ENCODE measurements at places on chromosomes 7 and 10.

DNA sequence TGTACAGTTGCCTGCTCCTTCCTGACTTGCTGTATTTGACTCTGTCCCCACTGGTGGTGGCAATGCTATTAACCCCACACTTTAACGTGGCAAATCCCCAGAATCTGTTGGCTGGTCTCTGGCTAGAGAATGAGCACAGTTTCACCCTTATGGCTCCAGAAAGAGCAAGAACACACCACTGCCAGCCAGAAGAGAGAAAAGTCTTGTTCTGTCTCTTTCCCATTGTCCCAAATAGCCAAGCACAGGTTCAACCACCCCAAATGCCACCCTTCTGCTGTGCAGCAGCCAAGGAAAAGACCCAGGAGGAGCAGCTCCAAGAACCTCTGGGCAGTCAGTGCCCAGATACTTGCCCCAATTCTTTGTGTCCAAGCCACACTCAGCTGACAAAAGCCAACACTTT is 11.3 kb downstream of the SLC16A9 start:
- no peak for DNase-seq

GRCh38 chr7:146772601-146773000 is 656.0 kb downstream of the CNTNAP2 start:
- no peak for DNase-seq

DNA sequence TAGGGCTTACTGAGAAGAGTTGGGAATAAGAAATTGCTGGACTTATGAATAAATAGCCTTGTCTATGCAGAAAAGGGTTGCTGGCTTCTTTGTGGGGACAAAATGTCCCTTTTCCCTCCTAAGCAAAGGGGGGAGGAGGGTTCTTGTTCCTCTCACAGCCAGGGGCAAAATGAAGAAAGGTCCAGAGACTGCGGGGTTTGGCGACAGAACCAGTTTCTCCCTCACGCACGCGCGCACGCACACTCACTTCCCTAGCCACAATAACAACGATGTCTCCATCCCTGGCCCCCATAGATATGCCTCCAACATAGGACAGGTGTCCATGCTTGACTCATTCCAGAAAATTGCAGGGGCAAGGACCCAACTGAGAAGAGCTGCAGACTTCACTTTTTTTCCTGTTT is 3.3 kb downstream of the ZMIZ1 start:
- DNase-seq: no peak

DNA sequence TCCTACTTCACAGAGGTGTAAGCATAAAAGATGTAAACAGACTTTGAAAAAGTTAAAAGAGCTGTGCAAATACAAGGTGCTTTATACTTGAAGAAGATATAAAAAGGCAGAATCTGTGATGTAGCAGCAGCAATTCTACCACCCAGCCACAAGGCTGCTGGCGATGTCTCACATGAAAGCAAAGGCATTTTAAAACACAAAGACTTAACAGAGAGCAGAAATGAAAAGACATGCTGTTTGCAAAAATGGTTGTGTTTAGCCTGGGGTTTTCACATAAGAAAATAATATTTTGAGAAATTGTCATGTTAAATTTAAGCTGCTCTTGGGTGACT is 85.5 kb upstream of the ZNF800 start:
- no peak for DNase-seq

- no peak for DNase-seq
Measured at GRCh38 chr7:111329367-111330234, 232.7 kb downstream of the IMMP2L start.

DNA sequence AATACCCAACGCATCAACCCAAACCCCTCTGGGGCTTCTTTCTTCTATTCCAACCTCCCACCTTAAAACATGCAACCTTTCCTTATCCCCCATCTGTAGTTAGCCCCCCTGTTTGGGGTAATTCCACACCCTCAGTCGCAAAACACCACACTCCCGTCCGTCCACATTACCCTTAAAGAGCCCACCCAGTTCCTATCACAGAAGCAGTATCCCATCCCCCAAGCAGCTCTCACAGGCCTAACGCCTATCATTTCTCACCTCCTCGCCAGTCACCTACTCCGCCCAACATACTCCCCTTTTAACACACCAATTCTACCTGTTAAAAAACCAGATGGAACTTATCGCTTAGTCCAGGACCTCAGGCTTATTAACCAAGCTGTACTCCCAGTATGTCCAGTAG is 63.7 kb downstream of the LRRC17 start:
- no peak for DNase-seq

GRCh38 chr7:154429666-154430404 is 377.6 kb downstream of the DPP6 start:
- no peak for DNase-seq

- no peak for DNase-seq
Measured at GRCh38 chr7:14219125-14219524, 229.7 kb upstream of the ETV1 start.

- no peak for DNase-seq
Measured at GRCh38 chr10:34292194-34292565, 522.9 kb downstream of the PARD3 start.

DNA sequence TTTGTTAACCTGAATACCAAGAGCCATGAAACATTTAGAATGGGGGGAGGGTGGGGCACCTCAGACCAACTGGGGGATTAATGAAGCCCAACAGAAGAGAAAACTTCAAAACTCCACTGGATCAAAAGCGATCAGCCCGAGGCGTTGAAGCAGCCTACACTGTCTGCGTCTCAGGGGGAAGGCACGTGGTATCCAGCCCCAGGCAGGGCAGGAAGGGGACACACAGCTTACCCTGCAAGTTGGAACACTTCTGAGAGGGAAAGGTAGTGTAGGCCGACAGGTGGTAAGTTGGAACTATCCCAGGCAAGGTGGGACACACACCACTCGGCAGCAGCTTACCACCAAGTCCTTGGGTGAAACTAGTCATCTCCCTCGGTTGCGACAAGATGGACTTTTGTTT is 102.9 kb downstream of the TAX1BP1 start:
- no peak for DNase-seq

DNA sequence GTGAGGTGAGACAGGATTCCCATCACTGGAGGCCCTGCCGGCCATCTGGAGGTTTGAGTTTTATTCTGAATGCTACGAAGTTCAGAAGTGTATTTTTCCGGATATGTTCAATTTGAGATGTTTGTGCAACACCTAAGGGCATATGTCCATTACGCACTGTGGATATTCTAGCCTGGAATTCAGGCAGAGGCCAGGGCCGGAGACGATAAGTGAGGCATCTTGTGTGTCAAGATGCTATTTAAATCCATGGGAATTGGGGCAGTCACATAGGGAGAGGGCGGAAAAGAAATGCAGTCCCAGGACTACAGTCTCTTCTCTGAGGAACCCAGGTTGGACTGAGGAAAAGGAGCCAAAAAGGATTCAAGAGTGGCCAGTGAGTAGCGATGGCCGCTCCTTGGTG is 1.9 kb upstream of the SUV39H2 start:
- no peak for DNase-seq

DNA sequence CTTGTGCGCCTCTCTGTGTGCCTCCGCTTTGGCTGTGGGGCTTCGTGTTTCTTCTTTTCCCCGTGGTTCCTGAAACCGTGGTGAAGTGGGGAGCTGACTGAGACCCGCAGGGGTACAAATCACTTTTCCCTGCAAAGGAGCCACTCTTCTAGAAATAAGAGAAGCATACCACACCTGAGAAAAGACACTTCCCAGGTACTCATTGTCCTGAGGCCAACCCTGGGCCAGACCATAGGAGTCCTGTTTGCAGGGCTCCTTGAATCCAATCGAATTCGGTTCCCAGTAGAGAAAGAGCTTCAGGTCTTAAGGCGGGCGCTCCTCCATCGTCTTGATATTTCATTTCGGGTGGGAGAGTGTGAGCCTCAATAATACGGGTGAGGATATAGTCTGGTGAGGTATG is 32.4 kb upstream of the ZNF273 start:
- no peak for DNase-seq

DNA sequence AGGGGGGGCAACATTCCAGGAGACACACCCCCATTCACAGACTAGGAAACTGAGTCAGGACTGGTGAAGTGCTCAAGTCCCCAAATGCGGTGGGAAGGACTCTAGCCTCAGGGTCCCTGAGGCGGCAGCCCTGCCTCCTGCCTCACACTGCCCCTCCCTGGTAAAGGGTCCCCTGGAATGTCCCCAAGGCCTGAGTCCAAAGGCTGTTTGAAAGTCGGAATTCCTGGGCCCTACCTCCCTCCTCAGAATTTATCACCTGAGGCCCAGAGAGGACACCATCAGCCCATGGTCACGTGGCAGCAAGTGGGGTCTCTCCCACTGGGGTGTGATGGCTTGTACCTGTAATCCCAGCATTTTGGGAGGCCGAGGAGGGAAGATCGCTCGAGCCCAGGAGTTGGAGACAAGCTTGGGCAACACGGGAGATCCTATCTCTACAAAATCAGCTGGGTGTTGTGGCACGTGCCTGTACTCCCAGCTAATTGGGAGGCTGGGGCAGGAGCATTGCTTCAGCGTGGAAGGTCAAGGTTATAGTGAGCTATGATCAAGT is 110.3 kb upstream of the TNRC18 start:
- DNase-seq: no peak

DNA sequence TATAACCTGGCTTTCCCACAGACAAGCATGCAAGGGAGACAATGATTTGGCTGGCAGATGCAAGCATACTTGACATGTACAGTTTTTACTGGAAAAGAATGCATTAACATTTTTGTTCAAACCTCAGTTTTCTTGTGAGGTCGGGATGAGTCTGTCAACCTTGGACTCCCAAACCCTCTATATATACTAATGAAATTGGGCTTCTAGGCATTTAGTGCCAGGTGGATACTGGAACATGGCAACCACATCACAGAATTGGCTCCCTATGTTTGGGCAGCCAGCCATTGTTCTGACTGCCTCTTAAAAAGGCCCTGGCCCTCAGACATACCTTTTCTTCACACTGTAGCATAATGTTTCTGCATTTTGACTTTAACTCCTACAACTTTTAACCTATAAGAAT is 39.1 kb downstream of the CDK6 start:
- no peak for DNase-seq

DNA sequence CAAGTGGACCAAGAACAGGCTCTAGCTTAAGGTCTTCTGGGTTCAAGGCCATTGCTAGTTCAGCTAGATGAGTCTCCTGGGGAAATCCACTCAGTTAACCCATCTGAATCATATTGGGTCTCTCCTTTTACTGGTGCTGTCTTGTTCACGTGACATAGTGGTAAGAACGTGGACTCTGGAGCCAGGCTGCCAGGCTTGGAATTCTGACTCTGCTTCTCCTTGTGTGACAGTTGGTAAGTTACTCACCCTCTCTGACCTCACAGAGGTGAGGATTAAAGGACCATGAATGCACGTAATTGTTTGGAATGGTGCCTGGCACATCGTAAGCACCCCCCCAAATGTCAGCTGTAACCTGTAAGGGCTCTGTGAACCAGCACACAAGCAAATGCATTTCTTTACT is 9.7 kb upstream of the CALU start:
- no peak for DNase-seq

- DNase-seq: no peak
Measured at GRCh38 chr7:116162992-116163391, 47.3 kb upstream of the TES start.

GRCh38 chr10:3455385-3456334 is 283.1 kb upstream of the PITRM1 start:
- DNase-seq: no peak

DNA sequence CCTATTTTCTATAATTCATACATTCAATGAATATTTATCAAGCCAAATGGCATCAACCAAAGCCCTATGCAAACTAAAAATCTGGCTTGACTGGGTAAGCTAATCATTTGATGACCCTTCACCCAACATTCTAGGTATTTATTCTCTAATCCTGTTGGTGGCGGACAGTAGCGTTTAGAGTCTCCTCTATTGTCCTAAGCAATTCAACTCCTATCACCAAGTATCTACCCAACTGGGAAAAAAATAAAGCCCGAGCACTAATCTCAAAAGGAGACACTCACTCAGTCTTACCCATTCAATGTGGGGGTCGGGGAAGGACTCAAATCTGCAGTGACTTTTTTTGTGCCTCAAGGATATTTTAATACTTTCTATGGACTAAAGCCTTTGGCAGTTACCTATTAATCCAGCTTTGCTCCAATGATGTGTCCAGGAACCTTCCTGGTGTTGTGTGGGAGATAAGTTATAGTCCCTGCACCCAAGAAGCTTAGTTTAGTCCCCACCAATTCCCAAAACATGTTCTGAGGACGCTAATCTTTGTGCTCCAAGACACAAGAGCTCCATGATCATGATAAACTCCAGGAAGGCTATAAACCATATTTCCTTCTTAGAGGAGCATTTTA is 30.6 kb downstream of the DNMBP start:
- no peak for DNase-seq

DNA sequence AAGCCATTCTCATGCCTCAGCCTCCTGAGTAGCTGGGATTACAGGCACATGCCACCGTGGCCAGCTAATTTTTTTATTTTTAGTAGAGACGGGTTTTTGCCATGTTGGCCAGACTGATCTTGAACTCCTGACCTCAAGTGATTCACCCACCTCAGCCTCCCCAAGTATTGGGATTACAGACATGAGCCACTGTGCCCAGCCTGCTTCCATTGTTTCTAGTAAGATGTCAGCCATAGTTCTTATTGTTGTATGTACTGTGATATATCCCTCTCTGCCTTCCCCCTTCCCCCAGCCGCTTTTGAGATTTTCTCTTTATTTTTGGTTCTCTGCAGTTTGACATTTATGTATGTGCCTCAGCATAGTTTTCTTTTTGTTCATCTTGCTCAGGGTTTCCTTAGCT is 87.9 kb upstream of the KLF14 start:
- no peak for DNase-seq

GRCh38 chr10:130578532-130579289 is 442.5 kb downstream of the GLRX3 start:
- DNase-seq: no peak

DNA sequence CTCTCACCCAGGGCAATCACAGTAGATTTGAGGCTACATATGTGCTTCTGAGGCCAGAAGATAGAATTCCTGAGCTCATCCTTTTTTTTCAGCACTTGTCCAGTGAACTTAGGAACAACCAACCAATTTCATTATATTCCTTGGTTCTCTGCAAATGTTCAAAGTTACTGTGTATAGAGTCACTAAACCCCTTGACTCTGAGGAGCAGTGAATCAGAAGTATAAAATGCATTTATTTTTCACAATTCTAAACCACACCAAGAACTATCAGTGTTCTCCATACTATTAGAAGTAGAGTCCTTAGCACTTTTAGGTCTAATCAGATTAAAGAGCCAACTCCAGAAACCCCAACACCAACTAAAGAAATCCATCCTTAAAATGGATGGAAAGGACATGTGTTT is 19.6 kb upstream of the PAPSS2 start:
- DNase-seq: no peak

GRCh38 chr7:101680406-101681145 is 51.5 kb upstream of the MYL10 start:
- DNase-seq: no peak
